ENCODE measurements at places on chromosomes 7 and 10. TPM values are rescaled to one million over a fixed set of nuclear protein-coding genes. Genes with fewer than 3 reads are reported as not detected.
A peak's percentile ranks its signal among the peaks of the same experiment; 100 is the strongest.

DNA sequence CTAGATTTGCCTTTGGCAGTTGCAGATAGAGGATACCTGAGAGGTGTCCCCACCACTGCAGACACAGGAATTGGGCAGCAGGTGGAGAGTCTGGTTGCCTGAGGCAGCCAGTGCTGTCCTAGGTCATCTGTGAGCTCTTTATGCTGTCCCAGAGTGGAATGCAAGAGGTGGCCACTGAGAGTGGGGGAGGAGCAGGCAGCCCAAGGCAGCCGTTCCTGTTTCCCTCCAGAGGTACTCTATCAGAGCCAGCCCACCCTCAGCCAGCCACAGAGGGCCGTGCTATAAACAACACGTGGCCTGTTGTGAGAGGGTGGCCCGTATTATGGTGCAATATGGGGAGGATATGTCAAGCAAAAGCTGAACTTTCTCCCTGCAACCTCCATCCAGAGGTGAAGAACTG lies 8.5 kb downstream of the LRRC18 start:
- peaks cover 4% of the 10 kb centered on the region for H3K27me3 ChIP-seq
- H3K4me1 ChIP-seq: peaks cover 11% of the 10 kb centered on the region
- no peak overlapping the region for H3K27ac ChIP-seq
- no peak for DNase-seq

The CDC14C gene
- total RNA-seq: not detected

The A1CF gene
- total RNA-seq: not detected

- H3K27ac ChIP-seq: no peak overlapping the region
- no peaks in the 10 kb centered on the region for H3K4me1 ChIP-seq
- no peak overlapping the region for H3K4me3 ChIP-seq
Observed at GRCh38 chr7:6284461-6285360, 12.3 kb upstream of the CYTH3 start.

GRCh38 chr7:124792696-124793095 lies 27.1 kb upstream of the GPR37 start:
- no peak overlapping the region for H3K27ac ChIP-seq
- peaks cover 10% of the 10 kb centered on the region for H3K36me3 ChIP-seq
- no peak for DNase-seq
- H3K4me1 ChIP-seq: no peaks in the 10 kb centered on the region

- no peak for DNase-seq
- no peaks in the 10 kb centered on the region for H3K27me3 ChIP-seq
- no peaks in the 10 kb centered on the region for H3K36me3 ChIP-seq
- H3K27ac ChIP-seq: no peak overlapping the region
- H3K4me1 ChIP-seq: no peaks in the 10 kb centered on the region
- no peak overlapping the region for H3K4me3 ChIP-seq
Observed at GRCh38 chr7:28258240-28258639, 77.6 kb upstream of the JAZF1 start.

DNA sequence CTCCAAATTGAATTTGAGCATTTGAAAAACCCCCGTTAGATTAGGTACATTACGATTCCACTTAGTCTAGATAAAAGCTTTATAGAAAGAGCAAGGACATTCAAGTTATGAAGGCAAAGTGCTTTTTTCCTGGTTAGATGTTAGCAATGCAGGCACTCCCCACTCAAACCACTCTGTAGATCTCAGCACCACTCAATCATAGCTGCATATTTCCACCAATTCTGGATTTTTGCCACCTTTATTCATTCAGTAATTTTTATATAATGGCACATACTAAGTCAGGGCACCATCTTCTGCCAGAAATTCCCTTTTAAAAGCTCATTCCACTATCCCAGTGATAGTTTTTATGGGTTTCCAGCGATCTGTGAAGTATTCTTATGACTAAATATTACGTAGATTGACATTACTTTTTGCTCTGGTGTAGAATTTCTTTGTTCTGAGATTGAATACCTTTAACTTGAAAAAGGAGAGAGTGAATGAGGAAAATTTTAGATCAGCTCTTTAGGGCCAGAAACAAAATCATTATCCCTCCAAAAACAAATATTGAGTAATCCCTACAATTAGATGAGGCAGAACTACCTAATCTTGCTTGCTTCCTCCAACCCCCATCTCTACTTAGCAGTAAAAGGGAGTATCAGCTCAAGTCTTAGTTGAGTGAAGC lies 51.6 kb downstream of the RNLS start:
- no peak overlapping the region for H3K27ac ChIP-seq
- H3K4me1 ChIP-seq: no peaks in the 10 kb centered on the region
- H3K4me3 ChIP-seq: no peak overlapping the region
- DNase-seq: no peak
- no peaks in the 10 kb centered on the region for H3K36me3 ChIP-seq

DNA sequence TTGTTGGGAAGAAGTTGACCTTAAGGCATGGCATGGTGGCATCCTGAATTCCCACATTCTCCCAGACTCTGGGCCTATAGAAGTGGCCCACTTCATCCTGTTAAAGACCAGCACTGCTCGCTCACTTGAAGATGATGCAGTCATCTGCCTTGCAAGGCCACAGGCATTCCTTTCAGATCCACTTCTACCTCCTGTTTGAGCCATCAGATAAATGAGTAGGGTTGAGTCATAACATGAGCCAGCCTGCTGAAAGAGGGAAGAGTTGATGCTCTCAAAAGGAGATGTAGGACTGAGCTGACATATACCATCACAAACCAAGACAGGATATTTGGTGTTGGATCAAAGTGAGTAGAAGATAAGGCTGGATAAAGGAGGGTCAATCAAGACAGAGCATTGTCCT lies 1.5 kb upstream of the EBLN1 start:
- H3K36me3 ChIP-seq: no peaks in the 10 kb centered on the region
- no peak for DNase-seq

The TUBAL3 gene
- not detected for total RNA-seq

The LAMB1 gene
- 326 TPM for total RNA-seq

DNA sequence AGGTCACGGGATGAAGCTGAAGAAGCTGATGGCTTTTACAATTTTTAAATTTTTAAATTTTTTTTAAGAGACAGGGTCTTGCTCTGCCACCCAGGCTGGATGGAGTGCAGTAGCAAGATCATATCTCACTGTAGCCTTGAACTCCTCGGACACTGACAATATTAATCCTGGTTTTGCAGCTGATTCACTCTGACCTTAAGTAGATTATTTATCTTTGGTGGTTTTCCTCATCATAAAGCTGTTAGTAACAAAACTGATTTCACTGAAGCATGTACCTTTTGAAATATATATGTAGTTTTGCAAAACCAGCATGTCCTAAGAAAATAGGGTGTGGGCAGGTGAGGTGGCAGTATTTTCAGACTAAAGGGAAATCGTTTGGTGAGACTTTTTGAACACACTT lies 56.0 kb downstream of the DYNC2I1 start:
- peaks cover 9% of the 10 kb centered on the region for H3K27me3 ChIP-seq
- no peaks in the 10 kb centered on the region for H3K4me1 ChIP-seq
- DNase-seq: no peak

GRCh38 chr7:45573661-45574415 lies at the start of gene ADCY1:
TSS of gene ADCY1 (plus strand) at chr7:45574368. CDS start at chr7:45574544, 176 bp downstream.
- H3K4me3 ChIP-seq: peak within 1 kb of the TSS; percentile 89
- H3K27ac ChIP-seq: peak within 1 kb of the TSS; percentile 55
- peaks cover 11% of the 10 kb centered on the region for H3K27me3 ChIP-seq
- peaks cover 18% of the 10 kb centered on the region for H3K4me1 ChIP-seq
- peak; percentile 75 for DNase-seq

The SKIDA1 gene
- 1.3 TPM for total RNA-seq

DNA sequence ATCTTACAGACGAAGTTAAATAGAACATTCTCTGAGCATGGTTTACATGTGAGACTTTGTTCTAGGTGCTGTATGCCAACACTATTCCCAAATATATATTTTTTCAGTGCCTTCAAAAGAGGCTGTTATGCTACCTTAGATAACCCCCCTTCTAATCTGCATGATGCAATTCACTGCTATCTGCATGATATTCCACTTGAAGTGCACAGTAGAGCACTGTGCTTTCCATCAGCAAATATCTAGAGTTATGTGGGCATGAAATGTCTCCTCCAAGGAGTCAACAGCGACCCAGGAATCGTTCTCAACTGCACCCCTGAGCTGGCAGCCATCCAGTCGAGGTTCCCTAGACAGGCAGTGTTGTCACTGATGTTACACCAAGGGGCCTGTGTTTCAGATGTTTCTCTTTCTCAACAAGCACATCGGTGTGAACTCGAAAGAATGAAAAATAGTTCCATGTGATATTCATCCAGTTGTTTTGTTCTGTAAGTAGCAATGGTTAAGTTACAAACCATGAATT lies 88.3 kb downstream of the PDE1C start:
- peaks cover 9% of the 10 kb centered on the region for H3K36me3 ChIP-seq
- H3K27me3 ChIP-seq: no peaks in the 10 kb centered on the region

The CTAGE6 gene
- not detected for total RNA-seq

The FANK1 gene
- total RNA-seq: 0.59 TPM

GRCh38 chr10:31926765-31927564 lies 1.7 kb downstream of the ARHGAP12 start:
- H3K36me3 ChIP-seq: no peaks in the 10 kb centered on the region
- peaks cover 21% of the 10 kb centered on the region for H3K4me1 ChIP-seq
- peaks cover 8% of the 10 kb centered on the region for H3K27me3 ChIP-seq
- DNase-seq: peak; percentile 54

The PDE6C gene
- not detected for total RNA-seq

DNA sequence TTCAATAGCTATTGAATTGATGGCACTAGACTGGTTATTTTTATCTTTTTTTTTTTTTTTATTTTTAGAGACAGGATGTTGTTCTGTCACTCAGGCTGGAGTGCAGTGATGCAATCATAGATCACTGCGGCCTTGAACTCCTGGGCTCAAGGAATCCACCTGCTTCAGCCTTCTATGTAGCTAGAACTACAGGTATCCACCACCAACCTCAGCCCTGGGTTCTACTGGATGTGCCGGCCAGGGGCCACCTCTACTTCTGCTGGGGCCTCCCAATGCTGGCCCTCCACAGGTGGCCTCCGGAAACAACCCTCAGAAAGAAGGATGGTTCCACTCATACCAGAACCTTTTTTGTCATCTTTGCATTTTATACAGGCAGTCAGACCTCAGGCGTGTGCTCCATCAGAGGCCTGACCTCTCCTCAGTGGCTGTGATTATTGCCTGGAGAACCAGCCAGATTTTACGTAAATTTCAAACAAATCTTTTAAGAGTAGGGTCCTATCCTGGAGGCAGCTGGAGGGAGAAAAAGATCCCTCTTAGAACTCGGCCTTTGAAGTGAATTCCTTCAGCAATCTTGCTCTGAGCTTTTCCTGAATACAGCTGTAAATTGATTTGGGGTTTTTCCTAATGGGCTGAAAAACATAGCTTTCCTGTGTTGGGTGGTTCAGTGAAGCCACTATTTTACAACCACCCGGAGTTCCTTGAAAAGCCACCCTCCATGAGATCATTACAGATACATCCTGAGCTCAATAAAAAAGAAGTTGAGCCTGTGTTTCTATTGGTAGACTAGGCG lies 110.0 kb downstream of the SPAG6 start:
- H3K4me3 ChIP-seq: no peak overlapping the region
- peaks cover 16% of the 10 kb centered on the region for H3K4me1 ChIP-seq
- H3K36me3 ChIP-seq: no peaks in the 10 kb centered on the region

The ELN gene
- 3.7 TPM for total RNA-seq

DNA sequence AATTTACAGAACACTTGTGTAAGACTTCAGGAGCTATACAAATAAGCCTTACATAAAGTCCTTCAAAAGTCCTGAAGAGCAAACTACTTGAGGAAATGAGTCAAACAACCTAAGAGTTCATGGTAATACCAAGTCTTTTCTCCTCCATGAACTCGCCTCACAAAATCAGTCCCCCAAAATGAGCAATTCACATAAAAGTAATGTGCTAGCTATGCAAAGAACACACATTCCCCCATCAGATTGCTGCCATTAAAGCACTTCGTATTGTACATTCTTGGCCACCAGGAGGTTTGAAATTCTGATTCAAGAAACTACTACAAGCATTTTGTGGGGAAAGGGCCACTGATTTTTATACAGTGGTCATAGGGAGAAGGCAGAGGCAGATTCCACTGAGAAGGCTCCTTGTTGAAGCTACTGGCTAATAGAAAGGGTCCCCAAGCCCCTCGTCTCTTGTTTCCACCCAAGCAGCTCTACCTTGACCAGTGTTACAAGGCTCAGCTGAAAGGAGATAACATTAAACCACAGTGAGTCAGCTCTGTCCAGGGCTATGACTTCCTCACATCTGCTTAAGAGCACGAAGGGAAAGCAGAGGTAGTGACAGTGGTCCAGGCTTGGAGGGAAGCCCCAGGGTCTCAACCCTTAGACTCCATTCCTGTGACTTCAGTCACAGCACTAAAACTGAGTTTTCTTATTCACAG lies 115.2 kb upstream of the CDK1 start:
- H3K4me1 ChIP-seq: no peaks in the 10 kb centered on the region
- no peaks in the 10 kb centered on the region for H3K36me3 ChIP-seq
- DNase-seq: no peak
- H3K27ac ChIP-seq: no peak overlapping the region
- no peaks in the 10 kb centered on the region for H3K27me3 ChIP-seq

DNA sequence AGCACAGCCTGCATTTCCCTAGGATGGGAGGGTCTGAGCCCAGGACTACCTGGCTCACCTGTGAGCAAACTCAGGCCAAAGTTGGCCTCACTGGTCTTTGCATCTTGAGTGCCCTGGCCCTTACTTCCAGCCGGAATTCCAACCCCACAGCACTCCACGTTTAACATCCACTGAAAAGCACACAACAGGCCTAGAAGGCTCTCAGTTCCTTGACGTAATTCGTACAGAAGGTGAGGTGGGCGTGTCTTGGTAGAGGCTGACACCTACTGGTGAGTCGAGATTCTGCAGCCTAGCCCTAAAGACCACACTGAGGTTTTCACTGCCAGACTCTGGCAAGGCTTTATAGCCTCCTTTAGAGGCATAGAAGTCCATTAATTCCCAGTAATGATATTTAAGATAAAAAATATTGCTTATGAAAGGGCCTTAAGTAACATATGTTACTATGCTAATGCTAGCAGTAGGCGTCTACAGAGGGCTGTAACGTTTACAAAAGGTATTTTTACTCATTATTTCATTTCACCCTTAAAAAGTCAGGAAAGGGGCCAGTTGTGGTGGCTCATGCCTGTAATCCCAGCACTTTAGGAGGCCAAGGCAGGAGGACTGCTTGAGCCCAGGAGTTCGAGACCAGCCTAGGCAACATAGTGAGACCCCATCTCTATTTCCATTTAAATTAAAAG lies 95.8 kb downstream of the HIP1 start:
- H3K36me3 ChIP-seq: no peaks in the 10 kb centered on the region
- DNase-seq: peak; percentile 48
- peak overlapping the region; percentile 14 for H3K27ac ChIP-seq
- no peak overlapping the region for H3K4me3 ChIP-seq

The AKR1E2 gene
- 8.7 TPM for total RNA-seq

The NEUROG3 gene
- total RNA-seq: not detected

The LIPF gene
- total RNA-seq: not detected

Measured in glutamatergic neuron (in vitro differentiated cells).